ENCODE measurements at places on chromosomes 1 and 21.

- DNase-seq: no peak
Observed at GRCh38 chr1:218336328-218336727, 8.8 kb upstream of the TGFB2 start.

- DNase-seq: no peak
Observed at GRCh38 chr1:28045777-28046176, 42.6 kb downstream of the EYA3 start.

DNA sequence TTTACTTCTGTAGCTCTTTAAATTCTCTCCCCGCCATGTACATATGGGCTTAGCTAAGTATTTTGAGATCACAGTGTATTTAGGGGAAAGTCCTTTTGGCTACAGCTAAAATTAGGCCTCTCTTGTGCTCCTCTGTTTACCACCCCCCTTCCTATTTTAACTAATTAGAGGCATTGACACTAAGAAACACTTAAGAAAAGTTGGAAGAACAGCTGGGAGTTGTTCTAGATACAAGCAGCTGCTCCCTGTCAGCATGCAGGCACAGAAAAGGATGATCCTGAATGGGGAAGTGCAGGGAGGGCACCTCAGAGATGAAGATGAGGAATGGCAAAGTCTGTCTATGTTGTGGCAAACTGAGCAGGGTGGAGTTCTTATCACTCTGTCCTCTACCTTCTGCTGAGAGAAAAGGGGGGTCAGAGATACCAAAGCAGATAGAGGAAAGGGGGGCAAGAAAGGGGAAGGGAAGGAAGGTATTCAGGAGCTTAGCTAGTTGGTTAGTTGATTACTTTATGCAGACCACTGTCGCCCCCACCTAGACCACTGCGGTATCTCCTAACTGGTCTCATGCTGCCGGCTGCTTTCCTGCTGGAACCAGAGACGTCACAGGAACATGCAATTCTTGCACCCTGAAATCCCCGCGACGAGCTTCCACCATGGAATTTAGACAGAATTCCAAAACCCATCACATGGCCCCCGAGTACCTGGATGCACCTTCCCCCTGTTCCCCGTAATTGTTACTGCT, 82.4 kb upstream of the HOOK1 start:
- no peak for DNase-seq

GRCh38 chr1:153001382-153001781, at the start of gene SPRR3:
SPRR3 (plus strand) TSS chr1:153001749; CDS start chr1:153003021, 1,272 bp downstream.
- no peak for DNase-seq

GRCh38 chr1:227915564-227916553, 31.9 kb downstream of the WNT9A start:
- DNase-seq: peak; percentile 52

DNA sequence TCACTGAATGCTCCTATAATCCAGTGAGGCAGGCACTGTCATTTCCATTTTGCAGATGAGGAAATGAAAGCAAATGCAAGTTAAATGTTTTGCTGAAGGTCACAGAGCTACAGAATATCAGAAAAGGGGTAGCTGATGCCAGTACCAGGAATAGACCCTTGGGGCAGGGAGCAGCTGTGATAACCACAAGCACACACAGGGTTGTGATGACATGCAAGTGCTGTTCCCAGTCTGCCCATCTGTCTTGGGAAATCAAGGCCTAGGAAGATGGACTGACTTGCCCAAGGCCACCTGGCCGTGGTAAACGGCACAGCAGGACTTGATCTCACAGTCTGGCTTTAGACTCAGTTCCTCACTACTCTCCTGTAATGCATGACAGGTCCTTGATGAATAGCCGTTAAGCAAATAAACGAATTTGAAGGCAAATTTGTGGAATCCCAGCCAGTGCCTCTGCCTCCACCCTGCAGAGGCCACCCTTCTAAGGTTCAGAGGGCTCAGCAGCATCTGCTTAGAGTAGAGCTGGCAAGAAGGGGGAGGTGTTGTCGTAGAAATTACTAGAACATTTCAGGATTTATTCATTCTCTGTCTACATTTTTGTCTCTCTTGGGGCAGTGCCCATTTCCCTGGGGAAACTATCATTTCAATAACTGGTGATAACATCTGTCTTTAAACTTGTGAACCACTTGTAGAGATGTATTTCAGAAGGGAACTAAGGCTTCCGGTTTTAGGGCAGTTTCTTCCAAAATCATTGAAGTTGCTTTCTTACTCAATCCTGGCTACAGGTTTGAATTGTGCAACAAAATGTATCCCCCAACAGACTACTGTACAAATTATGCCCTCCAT, 53.2 kb upstream of the MRPS6 start:
- no peak for DNase-seq

DNA sequence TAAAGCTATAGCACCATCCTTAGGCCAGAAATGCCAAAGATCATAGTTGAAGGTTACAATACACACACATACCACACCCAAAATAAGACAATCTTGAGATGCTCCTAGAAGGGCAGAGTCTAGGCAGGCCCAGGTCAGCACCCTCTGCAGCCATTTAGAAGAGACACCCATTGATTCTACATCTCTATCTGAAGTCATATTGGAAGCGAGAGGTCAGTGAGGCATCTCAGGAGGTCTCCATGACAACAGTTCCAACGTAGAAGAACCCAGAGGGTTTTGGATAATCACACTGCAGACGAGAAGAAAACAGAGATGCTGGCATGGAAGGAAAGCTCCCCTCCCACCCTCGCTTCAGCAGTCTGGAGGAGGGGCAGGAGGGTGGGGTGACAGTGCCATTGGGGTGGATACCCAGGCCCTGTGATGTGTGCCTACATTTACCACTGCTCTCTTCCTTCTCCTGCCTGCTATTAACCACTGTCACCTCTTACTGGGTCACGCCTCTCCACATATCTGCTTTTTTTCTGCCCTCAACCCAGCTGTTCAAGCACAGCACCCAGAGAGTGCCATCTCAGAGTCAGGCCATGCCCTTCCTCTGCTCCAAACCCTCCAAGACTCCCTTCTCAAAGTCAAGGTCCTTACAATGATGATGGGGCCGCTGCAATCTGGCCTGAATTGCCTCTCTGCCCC, 6.2 kb downstream of the TMCO4 start:
- DNase-seq: no peak

Data from neural progenitor cell (in vitro differentiated cells).